Stimulated activated CD8-positive, alpha-beta memory T cell treated with anti-CD3 and anti-CD28 coated beads, Interleukin-7, amount 100 ng/mL, for 24 hours (primary cell): ENCODE measurements at places on chromosomes 7 and 10.

DNA sequence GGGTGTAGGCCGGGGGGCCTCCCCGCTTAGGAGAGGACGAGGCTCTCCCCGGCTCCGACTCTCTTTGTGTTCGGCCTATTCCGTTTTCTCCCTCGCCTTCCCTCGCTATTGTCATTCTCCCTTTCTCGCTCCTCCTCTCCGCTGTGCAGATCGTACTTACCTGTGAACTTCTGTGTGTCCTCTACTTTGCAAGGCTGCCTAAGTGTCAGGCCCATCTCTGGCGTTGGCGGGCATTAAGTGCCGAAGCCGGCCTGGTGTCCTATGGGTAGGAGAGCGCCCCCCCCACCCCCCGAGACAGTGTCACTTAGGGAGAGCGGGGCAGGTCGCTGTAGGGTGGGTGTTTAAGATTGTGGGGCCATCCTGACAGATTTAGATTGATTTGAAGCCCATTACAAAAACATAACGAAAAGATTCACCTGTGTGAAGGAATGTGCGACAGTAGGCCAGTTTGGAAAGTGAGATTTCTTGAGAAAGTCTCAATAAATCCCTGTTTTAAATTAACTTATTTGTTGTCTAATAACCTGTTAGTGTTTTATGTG, 579 bp downstream of the RBM33 start:
- peak; percentile 14 for DNase-seq

DNA sequence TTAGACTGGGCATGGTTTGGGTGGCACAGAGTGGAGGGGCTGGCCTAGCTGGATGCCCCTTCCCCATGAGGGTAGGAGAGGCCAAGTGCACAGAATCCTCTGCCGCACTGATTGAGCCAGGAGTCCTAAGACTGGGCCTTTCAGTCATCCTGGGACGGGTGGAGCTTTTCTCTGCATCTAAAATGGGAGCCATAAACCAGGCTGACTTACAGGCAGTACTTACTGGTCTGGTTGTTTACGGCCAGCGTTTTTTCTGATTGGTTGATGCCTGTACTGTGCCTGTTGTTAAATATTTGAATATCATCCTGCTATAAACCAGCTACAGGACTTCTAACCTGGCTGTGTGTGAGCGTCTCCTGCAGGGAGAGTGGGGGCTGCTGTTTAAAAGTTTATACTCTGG, 107.8 kb downstream of the CDH23 start:
- no peak for DNase-seq

- no peak for DNase-seq
These were observed 34.6 kb downstream of the MPLKIP start for GRCh38 chr7:40099837-40100236.

GRCh38 chr10:113895018-113895417, 40.6 kb downstream of the NHLRC2 start:
- DNase-seq, result no peak

- no peak for DNase-seq
These were observed 93.4 kb downstream of the AVL9 start for GRCh38 chr7:32588657-32589056.

GRCh38 chr7:44884621-44885393, 523 bp downstream of the PURB start:
- DNase-seq, result peak; percentile 13

GRCh38 chr7:73644688-73645286, 20.5 kb upstream of the MLXIPL start:
- DNase-seq, result no peak

GRCh38 chr10:133169173-133169947, 9.3 kb downstream of the KNDC1 start:
- DNase-seq, result no peak

DNA sequence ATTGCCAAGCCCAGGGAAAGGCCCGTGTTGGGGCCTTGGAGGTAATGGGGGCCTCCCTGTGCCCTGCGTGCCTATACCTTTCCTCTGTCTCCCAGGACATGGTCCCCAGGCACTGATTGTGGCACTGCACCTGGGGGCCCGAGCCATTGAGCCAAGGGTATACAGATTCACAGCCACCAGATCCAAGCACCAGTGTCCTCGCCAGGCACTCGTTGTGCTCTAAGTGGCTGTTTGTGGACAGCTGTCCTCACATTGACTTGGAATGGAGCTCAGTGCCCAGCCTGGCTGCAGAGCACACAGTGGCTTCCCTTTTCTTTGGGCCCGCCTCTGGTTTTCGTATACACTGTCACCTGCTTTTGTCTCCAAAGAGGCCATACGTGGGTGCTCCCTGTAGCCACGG, 72.0 kb upstream of the BTBD16 start:
- DNase-seq, result no peak

DNA sequence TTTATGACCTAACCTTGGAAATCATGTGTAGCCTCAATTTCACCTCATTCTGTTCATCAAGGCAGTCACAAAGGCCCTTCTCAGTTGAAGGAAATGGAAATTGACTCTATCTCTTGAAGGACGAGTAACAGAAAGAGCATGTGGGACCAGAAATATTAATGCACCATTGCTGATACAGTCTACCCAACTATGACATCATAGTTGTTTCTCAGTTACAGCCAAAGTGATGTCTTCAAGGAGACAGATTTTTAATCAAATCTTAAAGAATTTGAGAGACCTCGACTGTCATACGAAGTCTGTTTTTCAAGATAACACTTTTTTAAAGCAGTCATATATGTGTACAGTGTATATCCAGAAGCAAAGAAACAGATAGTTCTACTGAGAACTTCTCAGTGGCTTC, 335.7 kb upstream of the PHF14 start:
- DNase-seq, result no peak

- DNase-seq, result no peak
These were observed 374.5 kb downstream of the PHTF2 start for GRCh38 chr7:78172933-78173591.

- DNase-seq, result no peak
These were observed 36.7 kb downstream of the ZNF467 start for GRCh38 chr7:149736478-149737360.

GRCh38 chr10:31152421-31153135, 120.9 kb upstream of the ZNF438 start:
- DNase-seq, result no peak

DNA sequence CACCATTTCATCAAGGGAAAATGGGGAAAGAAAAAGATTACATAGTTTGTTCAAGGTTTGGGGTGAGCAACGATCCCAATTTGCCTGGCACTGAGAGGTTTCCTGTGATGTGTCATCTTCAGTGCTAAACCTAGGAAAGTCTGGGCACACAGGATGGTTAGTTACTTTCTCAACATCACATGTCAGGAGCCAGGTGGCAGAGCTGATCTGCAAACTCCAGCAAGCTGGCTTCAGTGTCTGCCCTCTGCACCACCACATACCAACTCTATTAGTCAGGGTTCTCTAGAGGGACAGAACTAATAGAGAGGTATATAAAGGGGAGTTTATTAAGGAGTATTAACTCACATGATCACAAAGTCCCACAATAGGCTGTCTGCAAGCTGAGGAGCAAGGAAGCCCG, 11.3 kb downstream of the ADAM12 start:
- DNase-seq, result no peak

- no peak for DNase-seq
These were observed 1173.9 kb upstream of the LRRTM3 start for GRCh38 chr10:65751896-65752295.

DNA sequence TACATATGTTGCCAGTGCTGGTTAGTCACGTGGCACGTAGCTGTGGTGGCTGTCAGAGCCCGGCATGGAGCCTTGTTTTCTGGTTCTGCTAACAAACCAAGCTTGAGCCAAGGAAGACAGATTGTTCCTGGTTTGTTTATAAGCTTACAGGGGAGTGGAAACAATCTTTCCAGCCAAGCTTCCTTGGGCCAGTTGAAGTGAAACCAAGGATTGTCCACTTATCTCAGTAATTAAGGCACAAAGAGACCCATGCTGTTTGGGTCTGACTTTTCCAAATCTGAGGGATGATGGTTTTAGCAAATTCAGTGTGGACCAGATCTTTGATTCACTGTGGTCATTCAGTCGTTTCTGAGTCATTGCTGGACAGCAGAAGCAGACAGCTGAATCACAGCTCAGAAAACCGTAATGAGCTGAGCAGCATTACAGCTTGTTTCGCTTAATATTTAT, 297.3 kb upstream of the COBL start:
- DNase-seq, result no peak

GRCh38 chr7:49580761-49581160, 192.7 kb upstream of the VWC2 start:
- no peak for DNase-seq

DNA sequence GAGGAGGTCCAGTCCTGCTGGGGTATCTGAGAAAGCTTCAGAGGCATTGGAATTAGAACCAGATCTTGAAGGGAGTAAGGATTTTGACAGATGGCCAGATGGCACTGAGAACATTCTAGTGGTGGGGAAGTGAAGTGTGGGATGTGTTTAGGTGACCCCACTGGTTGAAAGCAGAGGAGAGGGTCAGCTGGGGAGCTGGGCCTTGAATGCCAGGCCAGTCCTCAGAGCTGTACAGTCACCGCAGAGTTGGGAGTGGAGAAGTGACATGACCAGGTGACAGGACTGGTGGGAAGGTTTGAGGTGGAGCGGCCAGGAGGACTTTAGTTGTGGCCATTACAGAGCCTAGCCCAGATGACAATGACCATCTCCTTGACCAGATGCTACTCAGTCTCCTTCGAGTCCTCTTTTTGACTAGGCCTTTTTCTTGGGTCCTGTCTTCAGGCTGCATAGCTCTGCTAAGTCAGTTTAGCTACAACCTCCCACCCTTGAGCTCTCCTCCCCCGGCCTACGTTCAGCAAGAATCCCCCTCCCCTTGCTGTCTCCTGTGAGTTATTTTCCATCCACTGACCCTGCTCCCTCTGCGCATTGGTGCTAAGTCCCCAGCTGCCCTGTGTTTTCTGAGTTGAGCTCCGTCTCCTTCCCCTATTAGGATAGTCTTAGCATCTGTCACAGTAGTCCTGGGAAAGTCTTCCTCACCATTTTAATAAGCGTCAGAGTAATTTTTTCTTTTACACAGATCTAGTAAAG, 56.3 kb downstream of the CCNY start:
- DNase-seq, result no peak

DNA sequence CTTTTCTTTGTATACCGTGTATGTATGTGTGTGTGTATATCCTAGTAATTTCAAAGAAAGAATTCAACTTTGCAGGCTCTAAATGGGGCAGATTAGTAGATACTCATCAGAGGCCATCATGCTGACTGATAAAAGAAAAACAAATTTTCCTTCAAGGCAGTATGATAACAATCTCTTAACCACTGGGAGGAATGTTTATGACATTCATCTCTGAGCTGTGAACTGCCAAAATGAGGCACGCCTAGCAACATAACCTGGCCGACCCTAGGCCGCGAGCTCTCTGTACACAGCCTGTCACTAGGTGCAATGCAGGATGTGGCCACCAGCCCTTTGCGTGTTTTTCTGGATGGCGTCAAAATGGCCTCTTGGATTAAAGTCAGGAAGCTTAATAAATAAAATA, 343.7 kb upstream of the GALNT17 start:
- DNase-seq, result no peak

- no peak for DNase-seq
These were observed 227.7 kb upstream of the SEMA3E start for GRCh38 chr7:83876593-83876992.

GRCh38 chr10:13000431-13000830, 1.1 kb downstream of the CCDC3 start:
- no peak for DNase-seq

GRCh38 chr7:94655848-94656657, at the start of gene SGCE:
Gene SGCE, minus strand, starts transcription at chr7:94656133. Its CDS starts 35 bp downstream, at chr7:94656098.
- no peak for DNase-seq

DNA sequence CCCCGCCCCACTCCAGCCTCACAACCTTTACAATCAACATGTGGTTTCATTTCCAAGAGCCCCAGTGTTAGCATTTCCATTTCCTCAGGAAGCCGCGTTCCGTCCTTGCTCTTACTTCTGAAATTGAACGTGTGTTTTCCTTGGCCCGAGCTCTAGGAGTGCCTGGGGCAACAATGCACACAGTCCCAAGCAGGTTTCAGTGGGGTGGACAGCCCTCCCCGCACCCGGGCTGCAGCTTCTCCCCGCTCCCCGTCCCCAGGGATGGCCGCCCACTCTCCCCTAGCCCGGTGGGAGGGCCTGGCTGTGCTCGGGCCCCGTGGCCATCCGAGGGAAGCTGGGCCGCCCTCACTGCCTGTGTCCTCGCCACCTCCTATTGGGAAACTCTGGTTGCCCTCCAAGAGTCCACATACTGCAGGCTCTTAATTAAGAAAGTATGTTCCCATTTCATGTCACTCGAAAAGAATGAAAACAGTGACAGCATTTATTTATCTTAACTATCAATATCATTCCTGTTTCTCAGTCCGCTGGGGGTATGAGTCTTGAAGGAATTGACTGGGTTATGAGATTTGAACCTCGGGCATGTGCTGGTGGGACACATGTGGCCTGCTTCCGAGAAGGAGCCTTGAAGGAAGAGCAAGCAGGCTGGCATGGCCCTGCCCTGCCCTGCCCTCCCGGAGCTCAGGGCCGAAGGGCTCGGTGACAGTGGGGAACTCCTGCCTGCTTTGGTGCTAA, 163.8 kb downstream of the GRK5 start:
- no peak for DNase-seq
